ENCODE measurements at places on chromosomes 6 and 20. TPM values are rescaled to one million over a fixed set of nuclear protein-coding genes. Genes with fewer than 3 reads are reported as not detected.

- DNase-seq = no peak
Measured at GRCh38 chr6:107045826-107046675, 18.1 kb downstream of the MTRES1 start.

DNA sequence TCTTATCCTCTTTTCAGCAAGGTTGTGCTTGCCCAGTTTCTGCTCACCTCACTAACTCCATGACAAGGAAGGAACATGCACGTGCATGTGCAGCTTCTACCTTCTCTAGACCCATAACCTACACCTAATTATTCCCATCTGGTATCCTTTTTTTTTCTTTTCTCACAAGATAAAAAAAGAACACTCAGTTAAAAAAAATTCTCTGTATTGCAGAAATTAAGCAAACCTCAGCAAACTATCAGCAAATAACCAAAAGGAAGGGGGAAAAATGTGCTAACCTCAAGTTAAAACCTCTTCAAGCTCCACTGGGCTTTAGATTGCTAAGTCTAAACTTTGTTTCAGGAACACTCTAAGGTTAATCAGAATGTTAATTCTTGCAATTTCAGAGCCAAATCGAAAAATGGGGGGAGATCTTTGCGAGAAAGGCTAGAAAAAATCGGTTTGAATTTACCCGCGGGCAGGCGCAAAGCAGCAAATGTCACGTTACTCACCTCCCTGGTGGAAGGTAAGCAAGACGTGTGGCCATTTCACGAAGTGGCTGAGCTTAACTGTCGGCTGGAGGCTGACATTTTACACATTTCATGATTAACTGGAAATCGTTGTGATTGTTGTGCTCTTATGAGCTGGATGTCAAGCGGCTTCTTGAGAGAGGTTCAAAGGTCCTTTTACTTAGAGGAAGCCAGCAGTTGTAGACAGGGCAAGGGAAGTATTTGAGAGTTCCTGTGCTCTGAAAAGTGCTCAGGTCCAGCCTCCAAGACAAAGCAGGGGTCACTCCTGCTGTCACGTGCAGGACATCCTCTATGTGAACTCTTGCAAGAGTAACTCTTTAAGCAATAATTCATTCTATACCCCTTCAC is 19.1 kb downstream of the TFAP2B start:
- DNase-seq = no peak

DNA sequence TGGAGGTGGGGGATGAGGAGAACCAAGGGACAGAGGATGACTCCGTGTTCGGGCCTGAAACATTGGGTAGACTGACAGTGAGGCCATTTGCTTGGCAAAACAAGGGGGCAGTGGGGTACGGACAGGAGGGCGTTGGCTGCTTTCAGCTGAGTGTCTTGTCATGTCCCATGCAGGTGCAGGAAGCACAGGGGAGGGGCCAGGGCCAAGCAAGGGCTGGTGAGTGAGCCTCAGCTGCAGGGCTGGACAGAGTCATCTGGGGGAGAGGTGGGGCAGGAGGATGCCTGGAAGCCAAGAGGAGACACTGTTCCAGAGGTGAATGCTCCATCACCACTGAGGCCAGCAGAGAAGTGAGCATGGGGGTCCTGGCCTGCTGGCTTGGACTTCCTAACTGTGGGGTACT is 78.4 kb downstream of the ERMARD start:
- no peak for DNase-seq

- DNase-seq = no peak
Measured at GRCh38 chr6:3195420-3195694, 32.1 kb downstream of the TUBB2B start.

DNA sequence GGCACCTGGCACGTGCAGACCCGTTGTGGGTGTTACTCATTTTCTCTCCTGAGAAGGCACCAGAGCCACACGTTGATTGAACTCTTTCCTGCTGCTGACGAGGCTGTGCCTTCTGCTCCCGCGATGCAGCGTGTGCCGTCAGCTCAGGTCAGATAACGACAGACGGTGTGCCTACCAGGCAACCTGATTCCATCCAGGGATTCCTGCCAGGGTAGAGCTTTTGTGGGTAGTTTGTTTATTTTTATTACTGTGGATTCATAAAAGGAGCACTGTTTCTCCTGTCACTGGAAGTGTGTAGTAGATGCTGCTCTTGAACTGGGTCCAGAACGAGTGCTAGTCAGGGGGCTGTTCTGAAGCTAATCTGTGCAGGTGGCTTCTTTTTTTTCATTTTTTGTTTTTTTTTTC is 20.7 kb downstream of the PRPF6 start:
- DNase-seq = no peak

DNA sequence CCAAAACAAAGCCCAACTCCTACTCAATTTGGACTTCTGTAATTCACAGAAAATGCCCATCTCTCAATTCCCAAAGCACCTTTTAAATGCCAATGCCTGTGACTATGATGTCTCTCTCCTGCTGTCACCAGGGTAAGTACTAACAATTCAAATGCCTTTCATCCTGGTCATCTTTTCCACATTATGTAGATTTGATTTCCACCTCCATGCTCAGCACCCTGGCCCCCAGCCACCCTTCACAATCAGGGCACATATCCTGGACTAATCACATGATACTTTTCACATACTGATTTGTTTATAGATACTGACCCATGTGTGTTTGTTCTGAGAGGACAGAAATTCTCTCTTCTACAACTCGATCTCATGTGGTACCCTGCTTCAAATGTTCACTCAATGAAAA is 236.3 kb downstream of the PTPRK start:
- no peak for DNase-seq

DNA sequence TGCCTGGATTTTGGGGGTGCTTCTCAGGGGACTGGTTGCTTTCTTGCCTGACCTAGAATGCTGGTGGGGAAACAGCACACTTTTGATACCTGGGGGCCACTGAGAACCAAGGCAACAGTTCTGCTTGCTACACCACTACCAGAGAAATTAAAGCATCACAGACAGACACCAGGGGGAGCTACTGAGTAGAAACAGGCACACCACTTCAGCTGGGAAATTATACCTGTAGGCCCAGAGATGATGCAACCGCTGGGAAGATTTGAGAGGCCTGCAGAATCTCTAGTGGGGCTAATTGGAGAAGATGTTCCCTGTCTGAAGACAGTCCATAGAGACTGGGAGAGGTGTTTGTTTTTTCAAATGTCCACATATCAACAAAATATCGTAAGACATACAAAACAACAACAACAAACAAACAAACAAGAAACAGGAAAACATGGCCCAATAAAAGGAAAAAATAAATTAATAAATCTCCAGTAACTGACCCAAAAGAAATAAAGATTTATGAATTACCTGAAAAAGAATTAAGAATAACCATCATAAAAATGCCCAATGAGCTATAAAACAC is 129.4 kb upstream of the RIN2 start:
- DNase-seq = peak; percentile 58

DNA sequence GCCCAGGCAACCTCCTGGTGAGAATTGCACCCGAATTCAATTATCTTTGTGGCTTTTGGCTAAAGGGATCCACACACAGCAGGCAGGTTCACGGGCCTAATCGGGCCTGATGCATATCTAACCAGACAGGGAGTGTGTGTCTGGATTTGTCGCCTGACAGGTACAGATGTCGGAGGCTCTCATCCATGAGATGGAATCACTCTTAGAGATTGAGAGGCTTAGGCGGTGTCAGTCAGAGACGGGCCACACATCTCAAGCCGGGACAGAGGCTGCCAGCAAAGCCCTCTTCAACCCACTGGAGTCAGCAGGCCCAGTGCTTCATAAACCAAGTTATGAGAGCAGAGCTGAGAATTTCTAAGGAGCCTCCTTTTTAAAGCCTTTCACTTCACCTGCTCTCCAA is 247.0 kb downstream of the LRFN2 start:
- no peak for DNase-seq

- DNase-seq = no peak
Measured at GRCh38 chr6:133259561-133259960, 18.4 kb downstream of the EYA4 start.

DNA sequence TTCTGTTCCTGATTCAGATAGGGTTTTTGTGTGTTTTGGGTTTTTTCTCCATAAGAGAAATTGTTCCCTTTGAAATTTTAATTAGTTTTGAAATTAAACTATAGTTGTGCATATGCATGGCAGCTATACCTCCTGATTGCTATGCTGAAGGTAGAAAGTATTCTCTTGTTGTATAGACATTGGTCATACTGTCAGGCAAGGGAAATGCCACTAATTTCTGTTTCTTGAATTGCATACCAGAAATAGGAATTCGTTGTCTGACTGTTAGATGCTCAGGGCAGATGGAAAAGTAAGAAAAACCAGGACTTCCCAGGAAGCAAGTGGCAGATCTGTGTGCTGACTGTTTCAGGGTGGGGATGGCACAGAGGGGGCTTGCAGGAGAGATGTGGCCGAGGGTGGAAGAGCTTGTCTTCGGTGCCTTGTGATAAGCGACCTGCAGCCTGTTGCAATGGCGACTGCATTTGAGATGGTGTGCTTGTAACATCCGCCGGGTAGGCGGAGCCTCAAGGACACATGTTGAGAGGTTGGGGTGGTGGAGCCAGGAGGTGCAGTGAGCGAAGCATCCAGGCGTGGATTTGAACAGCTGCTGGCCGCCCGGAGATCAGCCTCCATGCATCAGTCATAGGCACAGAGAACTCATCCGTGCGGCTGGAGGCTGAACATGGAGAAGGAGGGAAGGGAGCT is 42.8 kb downstream of the RREB1 start:
- no peak for DNase-seq

DNA sequence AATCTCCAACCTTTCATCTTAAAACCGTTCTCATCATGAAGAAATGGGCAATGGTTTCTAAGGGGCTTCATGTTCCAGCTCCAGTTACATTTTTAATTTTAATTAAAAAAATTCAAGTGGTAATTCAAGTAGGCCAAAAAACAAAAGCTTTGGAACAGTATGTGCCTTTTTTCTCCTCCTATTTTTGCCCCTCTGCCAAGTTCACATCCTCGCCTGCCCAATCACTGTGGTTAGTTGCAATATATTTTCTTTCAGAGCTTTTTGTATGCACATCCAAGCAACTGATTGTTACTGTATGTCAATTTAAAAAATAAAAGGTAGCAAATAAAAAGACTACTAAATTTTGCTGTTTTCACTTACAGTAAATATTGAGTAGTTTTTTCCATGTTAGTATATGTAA is 99.8 kb upstream of the B3GAT2 start:
- no peak for DNase-seq

GRCh38 chr20:45827712-45828111 is 600 bp upstream of the TNNC2 start:
- no peak for DNase-seq

- no peak for DNase-seq
Measured at GRCh38 chr20:967796-968742, 34.0 kb downstream of the RSPO4 start.

GRCh38 chr20:24337069-24337468 is 132.4 kb upstream of the SYNDIG1 start:
- peak; percentile 58 for DNase-seq

DNA sequence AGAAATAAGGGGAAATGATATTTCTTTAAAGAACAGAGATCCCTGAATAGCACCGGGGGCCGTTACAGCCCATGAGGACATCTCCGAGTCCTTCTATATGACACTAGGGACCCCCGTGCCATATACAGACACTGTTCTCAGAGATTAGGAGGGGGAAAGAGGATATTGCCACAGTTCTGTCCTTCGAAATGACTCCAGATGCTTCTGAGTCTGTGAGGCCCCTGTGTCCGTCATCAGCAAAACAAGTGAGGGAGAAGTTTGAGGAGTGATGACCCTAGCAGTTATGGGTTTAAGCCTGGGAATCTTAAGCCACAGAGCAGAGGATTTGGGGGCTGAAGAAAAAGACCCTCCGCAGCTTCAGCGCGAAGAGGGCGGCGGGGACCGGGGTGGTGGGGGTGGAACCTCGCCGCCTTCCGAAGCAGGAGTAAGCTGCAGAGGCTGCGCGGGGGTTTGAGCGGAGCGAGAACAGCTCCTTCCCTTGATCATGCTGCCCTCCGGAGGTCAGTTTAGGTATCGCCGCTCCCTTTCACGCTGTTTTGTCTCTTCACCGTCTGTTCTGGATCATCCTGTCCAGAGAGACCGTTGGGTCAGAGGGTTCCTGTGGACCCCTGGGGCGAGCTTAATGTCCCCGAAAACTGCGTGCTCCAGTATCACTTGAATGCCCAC is 23.6 kb downstream of the VPS52 start:
- peak; percentile 75 for DNase-seq

- DNase-seq = no peak
Measured at GRCh38 chr20:32135983-32136515, 26.5 kb downstream of the TM9SF4 start.

GRCh38 chr6:169216830-169217229 is 36.8 kb downstream of the THBS2 start:
- DNase-seq = no peak

- no peak for DNase-seq
Measured at GRCh38 chr6:22904431-22904830, 335.1 kb downstream of the HDGFL1 start.

- DNase-seq = no peak
Measured at GRCh38 chr6:43299338-43300293, 1.6 kb downstream of the SLC22A7 start.

Gene FAM209B
- total RNA-seq = 0.71 TPM

Gene THEMIS
- total RNA-seq = not detected

Gene TRIM40
- total RNA-seq = not detected

All from foreskin keratinocyte (primary cell).